ENCODE measurements at places on chromosomes 11 and 22.

DNA sequence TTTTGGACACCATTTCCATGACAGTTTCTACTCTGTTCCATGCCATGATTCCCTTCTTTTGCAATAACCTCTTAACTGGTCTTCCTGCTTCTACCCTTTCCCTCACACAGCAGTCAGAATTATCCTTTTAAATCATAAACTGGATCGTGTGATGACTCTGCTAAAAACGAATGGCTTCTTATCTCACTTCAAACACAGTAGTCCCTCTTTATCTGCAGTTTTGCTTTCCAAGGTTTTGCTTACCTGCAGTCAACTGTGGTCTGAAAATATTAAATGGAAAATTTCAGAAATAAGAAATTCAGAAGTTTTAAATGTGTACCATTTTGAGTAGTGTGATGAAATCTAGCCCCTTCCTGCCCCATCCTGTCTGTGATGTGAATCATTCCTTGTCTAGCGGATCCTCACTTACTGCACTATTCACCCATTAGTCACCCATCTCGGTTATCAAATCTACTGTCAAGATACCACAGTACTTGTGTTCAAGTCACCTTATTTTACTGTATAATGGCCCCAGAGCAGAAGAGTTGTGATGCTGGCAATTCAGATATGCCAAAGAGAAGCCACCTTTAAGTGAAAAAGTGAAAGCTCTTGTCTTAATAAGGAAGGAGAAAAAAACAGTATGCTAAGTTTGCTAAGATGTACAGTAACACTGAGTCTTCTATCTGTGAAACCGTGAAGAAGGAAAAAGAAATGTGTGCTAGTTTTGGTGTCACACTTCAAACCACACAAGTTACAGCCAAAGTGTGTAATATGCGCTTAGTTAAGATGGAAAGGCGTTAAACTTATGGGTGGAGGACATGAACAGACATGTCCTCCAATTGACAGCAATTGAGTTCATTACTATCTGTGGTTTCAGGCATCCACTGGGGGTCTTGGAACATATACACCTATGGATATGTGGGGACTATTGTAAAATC is 283.0 kb downstream of the DDX10 start:
- no peak for DNase-seq

DNA sequence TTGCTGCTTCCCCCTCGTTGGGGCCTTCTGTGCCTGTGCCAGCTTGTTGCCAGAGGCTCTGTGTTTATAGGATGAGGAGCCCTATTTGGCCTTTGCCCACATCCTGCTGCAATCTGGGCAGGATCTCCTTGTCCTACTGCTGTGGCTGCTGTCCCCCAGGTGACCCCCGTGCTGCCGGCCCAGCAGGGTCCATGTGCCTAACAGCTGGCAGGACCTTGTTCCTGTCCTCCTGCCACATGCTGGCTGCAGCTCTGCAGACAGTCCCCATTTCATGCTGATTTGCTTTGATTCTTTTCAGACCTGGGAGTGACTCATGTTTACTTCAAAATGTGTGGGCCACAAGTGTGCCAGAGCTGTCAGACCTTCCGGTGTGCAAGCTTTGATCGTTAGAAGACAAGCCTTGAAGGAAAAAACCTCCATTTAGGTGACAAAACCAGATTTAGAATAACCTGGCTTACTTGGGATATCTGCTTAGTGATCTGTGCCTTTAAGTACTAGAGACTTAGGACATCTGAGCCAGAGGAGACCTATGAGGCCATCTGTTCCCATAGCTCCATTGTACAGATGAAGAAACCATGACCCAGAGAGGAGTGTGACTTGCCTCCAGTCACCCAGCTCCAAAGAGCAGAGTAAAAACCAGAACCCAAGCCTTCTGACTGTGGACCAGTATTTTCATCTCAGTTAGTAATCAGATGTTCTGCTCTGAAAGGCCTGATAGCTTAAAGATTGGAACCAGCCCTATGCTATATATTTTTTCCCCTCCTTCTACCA is 11.1 kb downstream of the NAV2 start:
- no peak for DNase-seq

DNA sequence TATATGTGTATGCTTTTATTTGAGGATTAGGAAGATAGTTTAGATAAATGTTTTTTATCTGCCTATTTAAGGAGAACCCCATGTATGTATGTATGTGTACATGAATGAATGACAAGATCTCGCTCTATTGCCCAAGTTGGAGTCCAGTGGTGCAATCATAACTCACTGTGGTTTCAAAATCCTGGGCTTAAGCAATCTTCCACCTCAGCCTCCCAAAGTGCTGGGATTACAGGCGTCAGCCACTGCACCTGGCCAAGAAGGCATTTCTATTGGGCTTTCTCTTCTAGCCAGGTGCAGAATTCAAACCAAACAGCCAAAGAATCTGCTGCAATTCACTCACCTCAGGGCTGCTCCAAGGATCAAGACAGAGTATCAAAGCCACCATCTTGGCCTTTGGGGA is 25.5 kb upstream of the DGKZ start:
- no peak for DNase-seq

DNA sequence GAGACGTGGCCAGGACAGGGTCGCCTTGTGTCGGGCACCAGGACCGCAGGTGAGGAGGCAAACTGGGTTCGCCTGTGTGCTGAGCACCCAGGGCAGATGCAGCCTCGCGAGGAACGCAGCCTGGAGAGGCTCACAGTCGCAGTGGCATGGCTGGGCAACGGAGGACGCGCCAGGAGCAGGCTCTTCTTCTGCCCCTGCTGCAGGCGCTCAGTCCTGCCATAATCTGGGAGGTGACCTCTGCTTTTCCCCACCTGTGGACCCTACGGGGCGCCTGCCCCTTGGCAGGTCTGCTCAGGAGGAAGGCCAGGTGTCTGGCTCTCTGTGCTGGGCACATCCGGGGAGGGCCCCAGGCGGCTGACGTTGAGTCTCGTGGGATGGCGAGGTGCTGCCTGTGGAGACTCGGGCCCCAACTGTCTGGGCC is 1136.2 kb downstream of the BRD1 start:
- no peak for DNase-seq

DNA sequence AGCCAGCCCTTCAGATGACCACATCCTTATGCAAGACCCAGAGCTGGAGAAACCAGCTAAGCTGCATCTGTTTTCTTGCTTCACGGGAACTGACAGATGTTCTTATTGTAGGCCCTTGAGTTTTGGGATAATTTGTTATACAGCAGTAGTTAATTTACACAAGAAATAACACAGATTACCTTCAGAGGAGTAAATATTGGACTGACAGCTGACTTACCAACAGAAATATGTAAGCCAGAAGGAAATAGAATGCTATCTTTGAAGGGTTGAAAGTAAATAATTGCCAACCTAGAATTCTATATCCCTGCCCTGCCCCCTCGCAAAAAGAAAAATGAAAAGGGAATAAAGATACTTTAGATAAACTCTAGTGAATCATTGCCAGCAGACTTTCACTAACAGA is 124.1 kb downstream of the WNT7B start:
- DNase-seq: no peak

GRCh38 chr22:47301820-47302475 is 539.5 kb downstream of the TBC1D22A start:
- no peak for DNase-seq

DNA sequence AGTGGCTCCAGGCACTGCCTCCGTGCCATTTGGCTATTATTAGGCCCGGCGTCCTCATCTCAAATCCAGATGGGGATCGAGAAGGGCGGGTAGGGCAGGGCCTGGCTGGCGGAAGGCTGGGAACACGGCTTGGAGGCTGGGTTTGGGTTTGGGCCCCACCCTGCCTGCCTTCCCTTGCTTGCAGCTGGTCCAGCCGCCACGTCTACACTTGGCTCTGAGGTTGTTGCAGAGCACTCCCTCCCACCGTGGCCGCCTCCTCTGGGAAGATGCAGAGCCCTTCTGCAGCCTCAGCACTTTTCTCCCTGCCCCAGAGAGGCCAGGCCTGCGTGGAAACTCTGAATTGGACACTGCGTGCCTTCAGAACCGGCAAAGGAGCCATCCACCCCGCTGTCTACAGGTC is 5.2 kb upstream of the SMTN start:
- no peak for DNase-seq
